ENCODE measurements at places on chromosomes 11 and 22. TPM values are rescaled to one million over a fixed set of nuclear protein-coding genes. Genes with fewer than 3 reads are reported as not detected.
A peak's percentile ranks its signal among the peaks of the same experiment; 100 is the strongest.

GRCh38 chr11:34086554-34087283, 18.7 kb upstream of the NAT10 start:
- H3K4me3 ChIP-seq: no peak overlapping the region
- no peak overlapping the region for H3K27ac ChIP-seq
- DNase-seq: no peak
- no peaks in the 10 kb centered on the region for H3K4me1 ChIP-seq
- H3K27me3 ChIP-seq: no peaks in the 10 kb centered on the region

DNA sequence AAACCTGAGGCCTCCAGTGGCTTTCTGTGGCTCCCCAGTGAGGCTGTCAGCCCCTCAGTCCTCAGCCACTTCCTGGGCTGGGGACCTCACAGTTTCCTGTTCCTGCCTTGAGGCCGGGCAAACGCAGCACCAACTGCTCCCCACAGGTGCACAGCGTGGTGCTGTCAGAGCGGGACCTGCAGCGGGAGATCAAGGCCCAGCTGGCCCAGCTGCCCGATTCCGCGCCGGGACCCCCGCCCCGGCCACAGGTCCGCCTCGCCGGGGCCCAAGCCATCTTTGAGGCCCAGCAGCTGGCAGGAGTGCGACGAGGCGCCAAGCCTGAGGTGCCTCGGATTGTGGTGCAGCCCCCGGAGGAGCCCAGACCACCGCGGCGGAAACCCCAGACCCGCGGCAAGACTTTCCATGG, 5.4 kb downstream of the TBC1D10C start:
- H3K4me3 ChIP-seq: peak overlapping the region; percentile 36
- H3K27ac ChIP-seq: peak overlapping the region; percentile 98
- peak; percentile 95 for DNase-seq
- peaks cover 37% of the 10 kb centered on the region for H3K4me1 ChIP-seq

DNA sequence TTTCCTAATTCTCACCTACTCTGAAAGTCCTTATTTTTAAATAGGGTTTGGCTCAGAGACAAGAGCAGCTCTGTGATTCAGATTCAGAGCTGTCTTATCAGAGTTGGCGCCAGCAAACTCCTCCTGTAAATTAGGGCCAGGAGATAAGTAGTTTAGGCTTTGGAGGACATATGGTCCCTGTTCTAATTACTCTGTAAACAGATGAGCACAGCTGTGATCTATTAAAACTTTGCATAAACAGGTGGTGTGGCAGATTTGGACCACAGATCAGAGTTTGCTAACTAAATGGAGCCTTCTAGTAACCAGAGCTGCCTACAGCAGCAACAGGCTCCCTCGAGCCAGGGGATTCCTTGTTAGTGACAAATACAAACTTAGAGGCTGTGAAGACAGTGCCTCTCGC, 27.9 kb downstream of the YPEL1 start:
- no peaks in the 10 kb centered on the region for H3K4me1 ChIP-seq
- H3K36me3 ChIP-seq: peaks cover 16% of the 10 kb centered on the region
- no peaks in the 10 kb centered on the region for H3K27me3 ChIP-seq
- no peak overlapping the region for H3K27ac ChIP-seq

- peaks cover 15% of the 10 kb centered on the region for H3K4me1 ChIP-seq
- peaks cover 4% of the 10 kb centered on the region for H3K36me3 ChIP-seq
- H3K27me3 ChIP-seq: no peaks in the 10 kb centered on the region
- no peak overlapping the region for H3K27ac ChIP-seq
Observed at GRCh38 chr11:43790444-43790794, 90.2 kb upstream of the ALKBH3 start.

GRCh38 chr11:128891913-128892398, 800 bp downstream of the KCNJ5 start:
- DNase-seq: no peak
- H3K27me3 ChIP-seq: peaks cover 51% of the 10 kb centered on the region
- peaks cover 3% of the 10 kb centered on the region for H3K4me1 ChIP-seq
- H3K27ac ChIP-seq: peak overlapping the region; percentile 74
- peak overlapping the region; percentile 55 for H3K4me3 ChIP-seq
- no peaks in the 10 kb centered on the region for H3K36me3 ChIP-seq

DNA sequence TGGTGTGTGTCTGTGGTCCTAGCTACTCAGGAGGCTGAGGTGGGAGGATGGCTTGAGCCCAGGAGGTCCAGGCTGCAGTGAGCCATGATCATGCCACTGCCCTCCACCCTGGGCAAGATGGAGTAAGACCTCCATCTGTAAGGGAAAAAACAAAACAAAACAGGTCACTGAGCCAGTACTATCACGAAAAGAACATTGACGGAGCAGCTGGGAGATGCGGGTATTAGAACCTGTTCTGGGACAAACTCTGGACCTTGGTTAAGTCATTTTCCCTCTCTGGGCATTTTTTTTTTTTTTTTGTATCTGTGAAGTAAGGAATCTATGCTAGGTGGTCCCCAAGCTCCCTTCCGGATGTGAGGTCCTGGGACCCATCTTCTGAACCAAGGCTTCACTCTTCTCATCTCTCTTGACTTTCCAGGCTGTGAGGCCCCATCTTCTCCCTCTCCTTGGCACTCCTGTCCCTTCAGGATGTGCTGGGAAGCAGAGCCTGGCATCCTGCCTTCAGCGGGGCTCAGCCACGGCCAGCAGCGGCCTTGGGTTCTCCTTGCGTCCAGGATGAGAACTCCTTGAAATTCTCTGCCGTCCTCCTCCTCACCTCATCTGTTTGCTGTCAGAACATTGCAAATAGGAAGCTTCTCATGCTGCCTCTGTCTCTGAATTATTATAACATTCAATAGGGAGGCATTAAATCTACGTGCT, 130.8 kb downstream of the GRIK4 start:
- no peaks in the 10 kb centered on the region for H3K4me1 ChIP-seq
- H3K27ac ChIP-seq: no peak overlapping the region
- DNase-seq: peak; percentile 32
- no peak overlapping the region for H3K4me3 ChIP-seq
- no peaks in the 10 kb centered on the region for H3K36me3 ChIP-seq

DNA sequence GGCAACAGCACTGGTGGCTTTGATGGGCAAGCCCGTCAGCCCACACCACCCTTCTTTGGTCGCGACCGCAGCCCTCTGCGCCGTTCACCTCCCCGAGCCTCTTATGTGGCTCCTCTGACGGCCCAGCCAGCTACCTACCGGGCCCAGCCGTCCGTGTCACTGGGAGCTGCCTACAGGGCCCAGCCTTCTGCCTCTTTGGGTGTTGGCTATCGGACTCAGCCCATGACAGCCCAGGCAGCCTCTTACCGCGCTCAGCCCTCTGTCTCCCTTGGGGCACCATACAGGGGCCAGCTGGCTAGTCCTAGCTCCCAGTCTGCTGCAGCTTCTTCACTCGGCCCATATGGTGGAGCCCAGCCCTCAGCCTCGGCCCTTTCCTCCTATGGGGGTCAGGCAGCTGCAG, 8.0 kb downstream of the RBM14 start:
- H3K4me3 ChIP-seq: no peak overlapping the region
- H3K4me1 ChIP-seq: peaks cover 38% of the 10 kb centered on the region
- H3K36me3 ChIP-seq: peaks cover 90% of the 10 kb centered on the region

GRCh38 chr11:128735935-128736605, 42.2 kb downstream of the FLI1 start:
- no peak for DNase-seq
- H3K27ac ChIP-seq: no peak overlapping the region
- no peaks in the 10 kb centered on the region for H3K27me3 ChIP-seq
- H3K4me3 ChIP-seq: no peak overlapping the region

DNA sequence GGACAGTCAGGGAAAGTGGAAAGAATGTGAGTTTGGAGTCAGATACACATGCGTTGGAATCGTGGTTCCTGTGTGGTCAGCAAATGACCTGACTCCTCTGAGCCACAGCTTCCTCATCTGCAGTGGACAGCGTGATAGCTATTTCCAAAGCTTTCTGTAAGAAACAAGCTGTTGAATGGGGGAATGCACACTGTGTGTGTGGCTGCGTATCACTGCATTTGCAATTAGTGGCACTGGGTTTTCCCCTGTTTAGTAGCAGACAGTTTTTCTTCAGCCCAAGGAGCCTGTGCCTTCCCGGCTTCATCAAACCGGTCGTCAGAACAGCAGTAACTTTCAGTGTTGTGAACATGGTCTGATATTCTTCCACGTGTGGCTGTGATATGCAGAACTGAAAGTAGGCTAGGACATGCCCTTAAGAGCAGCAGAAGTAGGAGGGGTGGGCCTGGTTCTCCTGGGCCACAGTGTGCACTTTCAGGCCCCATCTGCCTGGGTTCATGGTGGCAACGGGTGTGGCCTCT, 121.5 kb downstream of the RRAS2 start:
- H3K4me1 ChIP-seq: peaks cover 17% of the 10 kb centered on the region
- H3K27me3 ChIP-seq: no peaks in the 10 kb centered on the region
- H3K27ac ChIP-seq: peak overlapping the region; percentile 67
- H3K36me3 ChIP-seq: no peaks in the 10 kb centered on the region

- no peaks in the 10 kb centered on the region for H3K36me3 ChIP-seq
- H3K27me3 ChIP-seq: no peaks in the 10 kb centered on the region
- DNase-seq: no peak
- no peak overlapping the region for H3K4me3 ChIP-seq
- H3K27ac ChIP-seq: no peak overlapping the region
Observed at GRCh38 chr11:10407055-10407454, 48.0 kb upstream of the AMPD3 start.

GRCh38 chr11:71201936-71202597, 50.3 kb downstream of the SHANK2 start:
- DNase-seq: peak; percentile 48
- H3K27ac ChIP-seq: no peak overlapping the region
- H3K36me3 ChIP-seq: no peaks in the 10 kb centered on the region
- no peaks in the 10 kb centered on the region for H3K4me1 ChIP-seq
- peaks cover 4% of the 10 kb centered on the region for H3K27me3 ChIP-seq

GRCh38 chr11:10604340-10604748, 35.9 kb upstream of the LYVE1 start:
- peaks cover 24% of the 10 kb centered on the region for H3K36me3 ChIP-seq
- peaks cover 91% of the 10 kb centered on the region for H3K4me1 ChIP-seq
- no peak for DNase-seq
- H3K27me3 ChIP-seq: no peaks in the 10 kb centered on the region

GRCh38 chr11:80916173-80916798, 1475.5 kb upstream of the TENM4 start:
- H3K4me1 ChIP-seq: no peaks in the 10 kb centered on the region
- H3K4me3 ChIP-seq: no peak overlapping the region
- no peaks in the 10 kb centered on the region for H3K36me3 ChIP-seq
- no peak for DNase-seq
- no peaks in the 10 kb centered on the region for H3K27me3 ChIP-seq

- no peak overlapping the region for H3K27ac ChIP-seq
- no peak for DNase-seq
- no peaks in the 10 kb centered on the region for H3K27me3 ChIP-seq
- no peak overlapping the region for H3K4me3 ChIP-seq
Observed at GRCh38 chr22:33409079-33409478, 350.9 kb upstream of the SYN3 start.

- no peak overlapping the region for H3K4me3 ChIP-seq
- no peak overlapping the region for H3K27ac ChIP-seq
- no peaks in the 10 kb centered on the region for H3K4me1 ChIP-seq
- no peak for DNase-seq
Observed at GRCh38 chr22:40019100-40019499, 24.3 kb downstream of the FAM83F start.

GRCh38 chr11:94830722-94831510, 62.8 kb downstream of the AMOTL1 start:
- no peaks in the 10 kb centered on the region for H3K4me1 ChIP-seq
- DNase-seq: no peak
- no peaks in the 10 kb centered on the region for H3K27me3 ChIP-seq

GRCh38 chr11:63670433-63671321, 499 bp downstream of the ATL3 start:
- no peaks in the 10 kb centered on the region for H3K27me3 ChIP-seq
- H3K4me1 ChIP-seq: peaks cover 60% of the 10 kb centered on the region
- no peaks in the 10 kb centered on the region for H3K36me3 ChIP-seq
- peak; percentile 90 for DNase-seq
- peak overlapping the region; percentile 98 for H3K27ac ChIP-seq

- peaks cover 11% of the 10 kb centered on the region for H3K4me1 ChIP-seq
- H3K36me3 ChIP-seq: no peaks in the 10 kb centered on the region
- H3K27ac ChIP-seq: no peak overlapping the region
- no peak overlapping the region for H3K4me3 ChIP-seq
- H3K27me3 ChIP-seq: peaks cover 5% of the 10 kb centered on the region
Observed at GRCh38 chr11:60774726-60775125, 10.4 kb upstream of the MS4A10 start.

Gene OR4B1
- total RNA-seq: not detected

Gene KIRREL3
- total RNA-seq: 0.85 TPM

Gene GGTLC2
- not detected for total RNA-seq

Gene CD3D
- 70.0 TPM for total RNA-seq

Gene MMP27
- total RNA-seq: 0.23 TPM

Gene CHRNA10
- total RNA-seq: 2.9 TPM

Gene UPK3A
- total RNA-seq: not detected

Gene MYBPC3
- 1.3 TPM for total RNA-seq

Gene OR6T1
- not detected for total RNA-seq

Gene PKNOX2
- total RNA-seq: 2.7 TPM

Gene AIFM3
- 5.4 TPM for total RNA-seq

Gene PHF21B
- total RNA-seq: 0.46 TPM

Gene SCGB1A1
- not detected for total RNA-seq

Gene KRTAP5-9
- 0.51 TPM for total RNA-seq

Gene SYT8
- not detected for total RNA-seq

All from spleen (tissue), 13 donors.